Amniotic stem cell (primary cell): ENCODE measurements at places on chromosomes 11 and 22.
A peak's percentile ranks its signal among the peaks of the same experiment; 100 is the strongest.

GRCh38 chr11:61126256-61126655, 24.0 kb downstream of the CD5 start:
- no peak for DNase-seq

DNA sequence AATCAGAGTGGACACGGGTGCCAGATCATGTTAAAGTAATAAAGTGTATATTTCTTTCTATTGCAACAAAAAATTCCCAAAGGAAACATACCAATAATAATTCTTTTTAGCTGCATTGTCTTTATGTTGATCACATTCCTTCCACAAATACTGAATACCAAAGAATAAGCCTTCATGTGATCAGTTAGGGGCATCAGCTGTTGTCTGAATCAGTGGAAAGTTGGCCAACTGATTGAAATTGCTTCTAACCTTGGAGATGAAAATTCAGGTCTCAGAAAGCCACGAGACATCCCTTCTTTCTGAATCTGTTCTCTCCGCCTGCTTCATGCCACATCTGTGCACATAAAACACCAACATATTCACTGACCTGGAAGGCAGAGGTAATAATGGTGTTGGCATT, 785.2 kb downstream of the KCNA4 start:
- no peak for DNase-seq

- no peak for DNase-seq
These were observed 8.7 kb downstream of the SLC22A6 start for GRCh38 chr11:62976109-62976508.

DNA sequence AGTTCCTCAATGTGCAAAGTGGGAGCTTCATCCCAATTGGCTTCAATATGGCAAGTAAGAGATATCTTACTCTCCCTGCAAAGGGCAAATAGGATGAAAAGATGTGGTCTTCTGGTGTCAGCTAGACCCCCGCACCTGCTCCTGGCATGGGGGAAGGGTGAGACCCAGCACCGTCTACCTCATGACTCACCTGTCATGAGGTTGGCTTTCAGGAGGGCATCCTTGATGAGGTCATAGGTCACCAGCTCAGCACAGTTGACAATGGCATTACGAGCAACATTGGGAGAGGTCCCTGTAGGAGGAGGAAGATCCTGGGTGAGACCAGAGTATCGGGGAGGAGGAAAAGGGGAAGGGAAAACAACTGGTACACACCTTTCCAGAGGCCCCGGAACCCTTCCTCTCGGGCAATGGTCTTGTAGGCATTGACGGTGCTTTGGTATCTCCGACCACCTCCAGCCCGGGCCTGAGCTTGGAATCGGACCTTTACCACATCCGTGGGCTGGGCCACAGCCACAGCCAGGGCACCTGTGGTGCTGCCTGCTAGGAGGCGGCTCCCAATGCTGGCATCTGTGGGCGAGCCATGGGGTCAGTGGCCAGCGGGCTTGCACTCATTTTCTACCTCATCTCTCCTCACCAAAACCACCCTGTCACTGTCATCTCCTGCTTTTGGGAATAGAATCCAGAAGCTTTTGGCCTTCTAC, 6.0 kb downstream of the UCP2 start:
- DNase-seq = no peak

GRCh38 chr11:111335549-111335948, 37.2 kb downstream of the POU2AF3 start:
- no peak for DNase-seq

DNA sequence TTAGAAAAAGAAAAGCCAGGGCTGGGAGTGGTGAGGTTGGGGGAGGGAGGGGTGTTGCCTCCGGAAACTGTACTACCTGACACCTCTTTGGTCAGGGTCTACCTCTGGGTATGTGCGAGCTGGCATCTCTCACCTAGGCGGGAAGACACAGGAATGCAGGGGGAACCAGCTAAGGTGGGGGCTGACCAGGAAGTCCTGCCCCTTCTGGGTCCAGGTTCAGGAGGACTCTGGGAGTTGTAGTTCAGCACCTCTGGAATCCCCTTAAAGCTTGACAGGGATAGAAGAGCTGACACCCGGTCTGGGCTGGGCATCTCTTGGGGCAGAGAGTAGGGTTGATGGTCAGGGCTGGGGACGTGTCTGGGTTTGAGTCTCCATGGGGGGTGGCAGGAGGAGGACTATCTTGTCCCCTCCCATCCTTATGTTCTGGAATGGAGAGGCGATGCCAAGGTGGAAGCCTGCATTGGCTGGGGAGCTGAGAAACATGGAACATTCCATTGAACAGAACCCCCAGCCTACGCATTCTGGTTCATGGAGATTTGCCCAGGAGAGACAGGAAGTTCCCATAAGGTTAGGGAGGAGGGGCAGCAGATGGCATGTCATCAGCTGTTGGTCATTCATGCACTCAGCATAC, 2.1 kb upstream of the KIAA1671 start:
- no peak for DNase-seq

DNA sequence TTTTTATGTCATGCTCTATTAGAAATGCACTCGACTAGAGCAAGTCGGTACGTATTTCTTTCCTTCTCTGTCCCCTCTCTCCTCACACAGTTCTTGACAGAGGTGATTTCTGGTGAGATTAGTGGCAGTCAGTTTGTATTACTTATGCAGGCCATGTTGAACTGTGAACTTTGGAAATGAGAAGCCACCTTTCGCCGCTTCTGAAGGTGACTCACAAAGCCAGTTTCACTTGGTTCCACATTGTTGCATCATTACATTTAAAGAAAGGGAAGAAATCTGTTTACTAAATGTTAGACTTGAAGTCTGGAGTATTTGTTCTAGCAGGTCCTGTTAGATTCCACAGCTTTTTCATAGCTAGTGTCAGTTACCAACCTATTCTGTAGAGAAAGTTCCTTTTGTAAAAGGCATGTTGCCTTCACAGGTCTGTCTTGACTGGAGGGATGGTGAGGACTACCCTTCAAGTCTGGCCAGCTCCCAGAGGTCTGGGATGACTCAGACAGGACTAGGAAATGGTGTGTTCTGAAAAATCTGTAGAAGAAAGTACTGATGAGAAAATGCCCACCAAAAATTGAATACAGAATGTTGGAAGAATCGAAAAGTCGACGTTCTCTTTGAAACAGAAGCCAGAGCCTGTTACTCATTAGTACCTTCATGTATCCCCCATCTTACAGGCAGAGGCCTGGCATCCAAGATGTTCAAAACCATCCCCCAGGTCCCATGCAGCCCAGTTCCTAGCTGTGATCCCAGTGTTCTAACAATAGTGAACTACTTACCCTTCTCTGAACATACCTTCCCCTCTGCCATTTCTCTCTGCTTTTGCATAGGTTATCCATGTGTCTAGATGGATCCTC, 181.4 kb downstream of the DBX1 start:
- DNase-seq = peak; percentile 31

GRCh38 chr11:7473717-7474116, 11.6 kb upstream of the OLFML1 start:
- no peak for DNase-seq

GRCh38 chr11:31817621-31818424, 6.7 kb upstream of the PAX6 start:
- DNase-seq = no peak

- DNase-seq = no peak
These were observed 3.4 kb downstream of the CAPN1 start for GRCh38 chr11:65185171-65185570.

GRCh38 chr11:35040221-35040942, 98.6 kb upstream of the CD44 start:
- DNase-seq = no peak

DNA sequence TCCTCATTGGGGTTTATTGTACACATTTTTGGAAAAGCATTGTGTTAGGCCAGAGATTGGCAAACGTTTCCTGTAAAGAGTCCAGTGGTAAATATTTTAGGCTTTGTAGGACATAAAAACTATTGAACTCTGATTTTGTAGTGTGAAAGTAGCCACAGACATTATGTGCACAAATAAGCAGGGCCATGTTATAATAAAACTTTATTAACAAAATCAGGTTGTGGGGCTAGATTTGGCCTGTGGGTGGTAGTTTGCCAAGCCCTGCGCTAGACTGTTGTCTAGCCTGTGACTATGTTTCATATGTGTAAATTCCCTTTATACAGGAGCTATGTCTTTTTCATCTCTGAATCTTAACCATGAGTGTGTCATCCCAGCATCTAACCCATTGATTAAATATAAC, 104.1 kb downstream of the FBXO7 start:
- DNase-seq = no peak

- peak; percentile 42 for DNase-seq
These were observed 269.9 kb upstream of the SORL1-AS1 start for GRCh38 chr11:121722431-121723245.

GRCh38 chr11:134079317-134079716, 10.4 kb downstream of the JAM3 start:
- no peak for DNase-seq

- DNase-seq = no peak
These were observed 2.9 kb upstream of the OR52I2 start for GRCh38 chr11:4578624-4579023.

GRCh38 chr11:120667281-120667680, 155.7 kb downstream of the GRIK4 start:
- DNase-seq = no peak

DNA sequence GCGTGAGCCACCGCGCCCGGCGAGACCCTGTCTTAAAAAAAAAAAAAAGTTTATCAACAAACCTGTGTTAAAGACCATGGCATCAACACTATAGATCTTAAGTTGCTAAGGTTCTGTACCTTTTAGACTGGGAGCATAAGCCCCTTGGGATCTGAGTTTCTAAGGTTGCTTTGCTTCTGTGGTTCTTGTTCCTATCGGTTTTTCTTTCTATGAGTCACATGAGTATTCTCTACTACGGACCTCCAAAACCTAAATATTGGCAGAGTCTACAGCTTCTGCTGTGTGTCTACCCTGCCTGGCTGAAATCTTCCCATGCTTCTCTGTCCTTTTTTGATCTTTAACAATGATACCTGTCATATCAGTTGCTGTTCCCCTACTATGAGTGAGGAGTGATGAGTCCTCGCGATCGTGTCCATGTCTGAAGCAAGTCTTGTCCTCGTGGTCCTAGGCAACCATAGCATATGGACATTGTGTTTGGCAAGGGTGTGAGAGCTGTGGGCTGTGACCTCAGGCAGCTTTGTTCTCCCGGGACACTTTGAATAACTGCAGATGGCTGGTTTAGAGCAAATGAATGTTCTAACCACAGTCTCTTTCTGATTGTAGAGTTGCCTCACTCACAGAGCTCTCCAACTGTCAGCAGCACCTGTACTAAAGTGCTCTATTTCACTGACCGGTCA, 9.0 kb upstream of the DLAT start:
- no peak for DNase-seq

DNA sequence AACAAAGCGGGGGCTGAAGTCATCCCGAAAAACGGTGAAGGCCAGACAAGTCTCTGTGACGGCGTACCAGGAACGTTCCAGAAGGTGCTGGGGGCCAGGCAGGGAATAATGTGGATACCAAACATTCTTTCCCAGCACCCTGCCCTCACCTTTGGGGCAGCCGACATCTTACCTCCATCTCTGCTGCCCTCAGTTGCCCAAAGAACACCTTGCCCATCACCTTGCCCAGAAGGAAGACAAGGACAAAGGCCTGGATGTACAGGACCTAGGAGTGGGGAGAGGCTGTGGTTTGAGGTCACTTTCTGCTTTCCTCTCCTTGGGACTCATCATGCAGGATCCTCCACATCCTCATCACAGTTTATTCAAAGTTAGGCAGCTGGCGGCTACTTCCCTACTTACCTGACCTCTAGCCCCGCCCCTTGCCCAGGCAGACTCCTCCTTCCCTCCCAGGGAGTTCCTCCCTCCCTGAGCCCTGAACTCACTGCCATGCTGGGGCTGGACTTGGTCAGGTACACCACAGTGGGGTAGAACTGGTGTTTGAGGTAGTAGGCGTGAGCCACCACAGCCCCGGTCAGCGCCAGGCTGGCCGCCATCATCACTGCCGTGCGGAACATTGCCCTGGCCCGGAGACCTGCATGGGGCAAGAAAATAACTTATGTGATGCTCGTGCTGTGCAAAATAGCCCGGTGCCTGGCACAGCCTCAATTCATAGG, 1.2 kb downstream of the SYVN1 start:
- DNase-seq = no peak
